ENCODE measurements at places on chromosomes 12 and 14.
A peak's percentile ranks its signal among the peaks of the same experiment; 100 is the strongest.

DNA sequence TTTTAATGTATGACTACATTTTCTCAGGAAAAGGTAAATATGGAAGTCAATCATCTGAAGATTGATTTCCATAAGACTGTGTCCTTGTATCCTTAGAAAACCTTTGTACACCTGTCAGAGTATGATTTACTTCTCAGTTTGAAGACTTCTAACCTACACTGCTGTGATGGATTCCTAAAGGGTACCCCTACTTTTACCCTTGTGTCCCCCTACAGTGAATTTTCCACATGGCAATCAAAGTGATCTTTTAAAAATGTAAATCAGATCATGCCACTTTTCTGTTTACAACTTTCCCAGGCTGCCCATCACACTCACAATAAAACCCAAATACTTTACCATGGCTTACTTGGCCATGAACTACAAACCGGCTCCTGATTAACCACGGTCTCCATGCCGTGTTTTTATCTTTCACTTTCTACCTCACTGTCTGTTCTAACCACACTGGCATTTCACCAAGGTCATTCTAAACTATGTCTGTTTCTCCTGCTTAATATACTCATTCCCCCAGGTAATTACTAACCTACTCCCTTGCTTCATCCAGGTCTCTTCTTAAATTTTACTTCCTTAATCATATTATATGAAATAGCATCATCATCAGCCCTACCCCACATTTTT is 8.1 kb downstream of the DNAI7 start:
- no peak for DNase-seq

DNA sequence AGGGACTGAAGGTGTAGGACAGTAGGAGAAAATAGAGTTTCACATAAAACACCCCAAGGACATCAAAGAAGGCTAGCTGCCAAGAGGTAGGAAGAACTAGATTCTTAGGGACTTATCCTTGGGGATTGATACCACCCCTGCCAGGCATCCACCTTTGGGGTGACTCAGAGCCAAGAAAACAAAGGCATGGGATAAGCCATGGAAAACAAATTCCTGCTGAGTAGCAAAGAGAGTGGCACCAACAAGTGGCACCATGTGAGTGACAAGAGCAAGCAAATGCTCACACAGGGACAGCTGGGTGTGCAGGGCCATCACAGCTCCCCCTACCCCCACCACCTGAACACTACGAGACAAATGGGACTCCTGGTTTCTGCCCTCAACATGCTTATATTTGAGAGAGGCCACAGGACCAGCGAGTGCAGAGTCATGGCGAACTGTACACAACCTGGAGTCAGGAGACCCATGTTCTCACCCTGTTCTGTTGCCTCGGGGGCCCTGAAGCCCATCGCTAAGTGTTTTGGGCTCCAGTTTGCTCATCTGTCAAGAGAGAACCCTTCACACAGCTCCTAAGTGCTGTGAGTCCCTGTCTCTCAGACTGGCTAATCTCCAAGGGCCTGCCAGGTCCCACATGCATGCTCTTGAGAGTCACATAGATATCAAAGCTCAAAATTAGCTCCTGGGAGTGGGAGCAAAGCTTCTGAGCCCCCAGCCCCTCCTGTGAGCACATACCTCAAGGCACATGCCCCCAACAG is 91.9 kb downstream of the DPF3 start:
- DNase-seq: no peak

GRCh38 chr14:91387169-91387835 is 30.3 kb downstream of the CCDC88C start:
- DNase-seq: no peak

GRCh38 chr14:97021001-97021400 is 223.8 kb downstream of the VRK1 start:
- DNase-seq: no peak

DNA sequence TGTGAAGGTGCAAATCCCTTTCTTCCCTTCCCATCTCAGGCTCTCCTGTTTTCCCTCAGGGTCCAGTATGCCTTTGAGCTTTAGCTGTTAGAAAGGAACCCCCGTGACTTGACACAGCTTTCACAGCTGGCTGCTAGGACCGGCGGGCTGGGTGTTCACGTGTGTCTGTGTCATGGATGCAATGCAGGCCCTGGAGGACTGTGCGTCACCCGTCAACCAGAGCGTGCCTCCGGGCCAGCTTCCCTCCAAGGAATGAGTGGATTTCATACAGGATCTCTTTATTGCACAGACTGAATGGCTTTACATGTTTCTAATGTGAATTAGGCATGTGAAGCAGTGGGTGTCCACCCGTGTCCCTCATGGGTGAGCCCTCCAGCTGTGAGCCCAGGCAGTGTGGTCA is 77.4 kb downstream of the AACS start:
- no peak for DNase-seq

- no peak for DNase-seq
These were observed 191.3 kb downstream of the ALG10B start for GRCh38 chr12:38507839-38508238.

DNA sequence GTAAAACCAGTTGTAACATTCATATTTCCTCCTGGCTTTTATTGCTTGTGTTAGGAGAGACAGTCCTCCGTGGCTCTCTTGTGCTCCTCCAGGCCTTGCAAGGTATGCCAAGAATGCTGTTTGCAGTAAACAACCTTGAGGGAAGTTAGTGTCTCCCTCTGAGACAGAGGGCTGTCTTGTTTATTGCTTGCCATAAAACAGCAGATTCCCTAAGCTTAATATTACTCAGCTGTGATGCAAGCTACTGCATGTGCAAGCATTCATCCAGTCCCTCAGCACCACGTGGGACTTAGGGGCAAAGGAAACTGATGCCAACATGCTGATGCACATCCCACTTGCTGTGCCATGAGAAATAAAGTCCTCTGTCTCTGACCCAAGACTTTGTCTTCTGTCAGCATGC is 6.6 kb downstream of the POMT2 start:
- DNase-seq: no peak

DNA sequence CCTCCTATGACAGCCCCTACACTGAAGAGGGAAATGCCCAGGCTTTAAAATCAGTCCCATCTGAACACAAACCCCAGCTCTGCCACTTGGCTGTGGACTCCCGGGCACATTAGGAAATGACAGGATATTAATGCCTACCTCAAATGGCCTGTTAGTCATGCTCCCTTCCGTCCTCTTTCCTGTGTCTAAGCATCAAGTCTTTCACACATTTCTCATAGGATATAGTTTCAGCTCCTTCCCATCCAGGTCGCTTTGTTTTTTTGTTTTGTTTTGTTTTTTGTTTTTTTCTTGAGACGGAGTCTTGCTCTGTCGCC is 16.1 kb downstream of the PLEK2 start:
- DNase-seq: no peak

DNA sequence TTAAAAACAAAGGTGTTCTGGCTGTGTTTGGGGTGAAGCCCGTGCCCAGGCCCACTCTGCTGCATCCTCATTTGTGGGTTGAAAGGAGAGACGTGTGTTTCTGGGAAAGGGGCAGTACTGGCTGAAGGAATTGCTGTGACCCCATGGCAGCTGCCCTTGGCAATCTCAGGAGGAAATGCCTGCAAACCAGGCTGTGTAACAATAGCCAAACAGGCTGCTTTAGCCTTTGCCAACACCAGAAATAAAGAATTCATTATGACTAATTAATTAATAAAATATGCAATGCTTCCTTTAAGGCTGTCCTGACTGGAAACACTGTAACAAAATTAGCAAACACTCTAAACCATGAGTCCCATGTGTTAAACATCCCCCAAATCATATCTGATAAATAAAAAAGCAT is 53.0 kb upstream of the KRR1 start:
- no peak for DNase-seq

DNA sequence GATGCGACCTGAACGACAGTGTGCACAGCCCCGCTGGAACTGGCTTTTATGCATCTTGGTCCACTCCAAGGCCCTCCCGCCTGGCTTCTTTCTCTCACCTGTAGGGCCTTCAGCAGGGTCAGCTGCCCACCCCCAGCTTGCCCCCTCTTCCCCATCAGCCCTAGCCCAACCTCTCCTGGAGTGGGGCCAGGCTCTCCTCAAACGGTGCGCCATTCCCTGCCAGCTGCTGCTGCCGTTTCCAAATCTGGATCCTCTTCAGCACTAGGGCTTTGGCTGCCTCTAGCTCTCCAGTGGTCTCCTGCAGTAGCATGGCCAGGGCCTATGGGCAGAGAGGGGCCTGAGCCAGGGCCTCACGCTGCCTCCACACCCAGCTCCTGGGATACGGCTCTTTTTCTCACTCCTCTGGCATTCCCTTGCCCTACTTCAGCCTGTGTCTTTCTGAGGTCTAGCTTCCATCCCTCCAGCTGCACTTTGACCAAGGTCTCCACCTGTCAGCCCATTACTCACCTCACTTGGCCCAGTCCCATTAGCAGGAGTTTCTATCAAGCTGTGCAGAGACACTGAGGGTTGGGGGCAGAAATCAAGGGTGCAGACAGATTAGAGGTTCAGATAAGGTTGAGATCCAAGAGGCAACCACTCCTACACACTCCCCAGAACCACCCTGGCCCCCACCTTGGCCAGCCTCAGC is 5.0 kb downstream of the STAT6 start:
- no peak for DNase-seq

- peak; percentile 78 for DNase-seq
These were observed 11.3 kb downstream of the PHLDA1 start for GRCh38 chr12:76020281-76020680.

- DNase-seq: no peak
These were observed 118.8 kb downstream of the ST8SIA1 start for GRCh38 chr12:22215467-22216253.

GRCh38 chr12:5809586-5809985 is 135.5 kb downstream of the ANO2 start:
- DNase-seq: no peak

DNA sequence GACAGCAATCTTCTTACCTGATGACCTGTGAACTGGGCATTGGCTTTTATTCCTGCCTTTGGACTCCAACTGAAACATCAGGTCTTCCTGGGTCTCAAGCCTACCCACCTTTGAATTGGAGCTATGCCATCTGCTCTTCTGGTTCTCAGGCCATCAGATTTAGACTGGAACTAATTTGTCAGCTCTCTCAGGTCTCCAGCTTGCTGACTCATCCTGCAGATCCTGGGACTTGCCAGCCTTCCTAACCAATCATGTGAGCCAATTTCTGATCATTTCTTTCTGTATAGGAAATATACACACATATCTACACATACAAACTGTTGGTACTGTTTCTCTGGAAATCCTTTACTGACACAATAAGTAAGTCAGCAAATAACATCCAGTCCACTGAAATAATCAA is 65.3 kb upstream of the TSPAN8 start:
- DNase-seq: no peak

DNA sequence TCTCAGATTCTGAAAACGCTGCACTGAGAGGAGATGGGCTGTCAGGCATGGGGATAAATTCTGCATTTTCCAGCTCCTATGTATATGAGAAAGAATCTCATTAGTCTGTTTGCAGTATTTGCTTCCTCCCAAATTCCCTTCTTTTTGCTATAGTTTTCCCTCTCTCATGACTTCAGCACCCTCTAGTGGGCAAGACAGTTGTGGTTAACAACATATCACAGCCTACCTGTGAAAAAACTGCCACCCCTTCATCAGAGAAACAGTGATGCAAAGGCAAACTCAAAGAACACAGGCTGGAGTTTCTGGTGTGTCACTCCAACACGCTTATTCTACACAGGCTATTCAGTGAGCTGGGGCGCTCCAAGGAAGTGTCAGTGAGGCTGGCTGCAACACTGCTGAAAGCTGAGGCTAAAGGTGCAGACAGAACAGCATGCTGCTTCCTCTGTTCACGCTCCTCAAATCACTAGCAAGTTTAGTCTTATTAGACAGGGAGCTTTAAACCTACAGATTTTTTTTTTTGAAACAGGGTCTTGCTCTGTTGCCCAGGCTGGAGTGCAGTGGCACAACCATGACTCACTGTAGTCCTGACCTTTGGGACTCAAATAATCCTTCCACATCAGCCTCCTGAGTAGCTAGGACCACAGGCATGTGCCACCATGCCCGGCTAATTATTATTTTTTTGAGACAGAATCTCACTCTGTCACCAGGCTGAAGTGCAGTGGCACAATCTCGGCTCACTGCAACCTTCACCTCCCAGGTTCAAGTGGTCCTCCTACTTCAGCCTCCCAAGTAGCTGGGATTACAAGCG is 19.3 kb downstream of the ZC2HC1C start:
- no peak for DNase-seq

DNA sequence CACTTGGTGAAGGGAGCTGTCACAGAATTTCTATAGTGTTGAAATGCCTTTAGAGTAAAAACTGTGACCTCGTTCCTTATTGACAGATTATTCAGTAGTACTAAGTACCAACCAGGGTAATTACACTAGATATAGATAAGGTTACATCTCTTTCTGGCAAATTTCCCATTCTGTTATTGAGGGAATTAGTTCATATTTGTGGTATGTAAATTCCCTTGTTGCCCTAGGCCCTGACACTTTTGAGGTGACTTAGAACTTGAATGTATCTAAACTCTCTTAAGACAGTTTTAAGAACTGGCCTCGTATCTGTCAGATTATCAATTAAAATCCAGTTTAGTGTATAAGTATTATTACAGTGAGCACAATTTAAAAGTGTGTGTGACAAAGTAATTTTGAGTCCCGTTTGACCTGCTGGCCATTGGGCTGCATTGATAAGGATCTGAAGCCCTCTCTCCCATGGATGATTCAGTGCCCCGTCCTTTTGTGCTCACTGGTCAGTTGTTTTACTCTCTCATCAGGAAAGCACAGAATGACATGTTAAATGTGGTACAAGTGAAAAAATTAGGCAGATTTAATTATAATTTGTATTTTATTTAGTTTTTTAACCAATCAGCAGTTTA is 123.2 kb downstream of the GPR135 start:
- no peak for DNase-seq

GRCh38 chr12:56922031-56922430 is 12.2 kb downstream of the SDR9C7 start:
- no peak for DNase-seq

DNA sequence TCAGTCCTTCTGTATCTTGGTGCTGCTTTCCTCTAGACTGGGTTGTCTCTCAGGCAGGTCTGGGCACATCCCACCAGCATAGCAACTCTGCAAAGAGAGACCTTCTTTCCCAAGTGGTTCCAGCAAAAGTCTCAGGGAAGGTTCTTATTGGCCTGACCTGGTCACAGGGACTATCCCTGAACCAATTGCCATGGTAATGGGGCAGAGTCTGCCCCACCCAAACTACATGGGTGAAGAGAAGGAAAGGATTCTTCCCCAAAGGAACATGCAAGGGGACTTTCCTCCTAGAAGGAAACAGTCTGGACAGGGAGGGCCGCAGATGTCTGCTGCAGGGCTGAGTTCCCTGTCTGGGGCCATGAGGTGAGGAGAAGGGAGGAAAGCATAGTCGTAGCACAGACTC is 122.2 kb upstream of the NCOR2 start:
- DNase-seq: no peak

GRCh38 chr14:23079716-23080115 is 15.2 kb downstream of the ACIN1 start:
- DNase-seq: no peak

DNA sequence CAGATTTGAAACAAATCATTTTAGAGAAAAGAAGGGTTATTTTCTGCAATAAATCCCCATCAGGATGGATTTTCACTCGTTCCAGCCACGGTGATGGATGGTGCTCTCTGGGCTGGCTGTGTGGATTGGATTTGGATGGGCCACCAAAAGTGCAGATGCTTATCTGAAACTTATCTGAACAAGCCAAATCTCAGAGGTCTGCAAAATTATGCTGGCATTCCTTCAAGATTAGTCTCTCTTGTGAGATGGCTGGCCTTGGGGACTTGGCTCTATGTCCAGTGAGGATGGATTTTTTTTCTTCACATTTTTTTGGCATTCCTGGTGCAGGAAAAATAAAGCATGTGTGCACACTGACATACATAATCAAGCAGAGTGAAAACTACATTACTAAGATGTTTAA is 341.9 kb downstream of the GXYLT1 start:
- no peak for DNase-seq

GRCh38 chr12:121287267-121287954 is 9.1 kb downstream of the CAMKK2 start:
- DNase-seq: no peak
